ENCODE measurements at places on chromosomes 6 and 20.

GRCh38 chr6:37742401-37742760, 44.7 kb upstream of the MDGA1 start:
- DNase-seq: no peak

DNA sequence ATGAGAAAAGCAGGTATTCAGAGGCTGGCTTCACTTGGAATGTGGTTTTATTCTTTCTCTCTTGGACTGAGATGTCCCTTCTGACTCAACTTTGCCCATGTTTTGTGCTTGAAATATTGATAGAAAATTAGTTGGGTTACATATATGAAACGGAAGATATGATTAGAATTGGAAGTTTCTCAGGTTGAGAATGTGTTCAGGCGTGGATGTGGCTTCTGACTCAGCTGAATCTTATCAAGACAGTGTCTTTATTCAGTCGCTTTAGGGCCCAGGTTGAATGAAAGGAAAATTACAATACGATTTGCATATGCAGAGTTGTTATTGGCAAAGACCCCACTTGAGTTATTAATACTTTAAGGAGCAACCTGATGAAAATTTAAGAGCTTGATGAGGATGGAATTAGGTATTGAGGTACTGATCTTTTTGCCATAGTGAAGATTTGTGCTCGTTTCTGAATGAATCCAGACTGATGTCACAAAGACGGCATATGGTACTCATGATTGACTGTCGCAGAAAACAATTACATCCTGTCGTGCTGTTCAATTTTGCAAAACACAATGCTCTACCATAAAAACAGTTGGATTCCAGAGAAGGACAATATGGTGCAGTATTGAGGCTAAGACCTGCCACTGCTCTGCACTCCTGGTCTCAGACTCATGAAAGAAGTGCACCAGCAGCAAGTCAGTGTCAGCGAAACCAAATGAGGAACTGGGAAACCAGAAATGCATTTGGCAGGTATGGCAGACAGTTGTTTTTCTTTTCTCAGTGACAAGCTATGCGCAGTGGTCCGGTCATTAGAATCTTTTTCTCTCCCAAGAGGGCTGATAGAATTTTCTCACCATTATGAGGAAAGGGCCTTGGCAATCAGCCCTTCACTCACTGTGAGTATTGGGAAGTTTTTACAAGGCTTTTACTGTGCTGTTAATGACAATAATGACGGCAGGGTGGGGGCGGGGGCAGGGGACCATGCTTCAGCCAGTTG, 158.3 kb downstream of the DOK5 start:
- no peak for DNase-seq

GRCh38 chr6:17556014-17556413, 44.1 kb upstream of the FAM8A1 start:
- no peak for DNase-seq

GRCh38 chr6:122845916-122846612, 57.0 kb downstream of the SMPDL3A start:
- DNase-seq: no peak

- DNase-seq: no peak
These were observed 156.0 kb downstream of the RFPL4B start for GRCh38 chr6:112503091-112503596.

GRCh38 chr20:1636621-1637020, 16.8 kb upstream of the SIRPB1 start:
- no peak for DNase-seq

Data from effector memory CD8-positive, alpha-beta T cell (primary cell).